ENCODE measurements at places on chromosomes 2 and 18. TPM values are rescaled to one million over a fixed set of nuclear protein-coding genes. Genes with fewer than 3 reads are reported as not detected.

DNA sequence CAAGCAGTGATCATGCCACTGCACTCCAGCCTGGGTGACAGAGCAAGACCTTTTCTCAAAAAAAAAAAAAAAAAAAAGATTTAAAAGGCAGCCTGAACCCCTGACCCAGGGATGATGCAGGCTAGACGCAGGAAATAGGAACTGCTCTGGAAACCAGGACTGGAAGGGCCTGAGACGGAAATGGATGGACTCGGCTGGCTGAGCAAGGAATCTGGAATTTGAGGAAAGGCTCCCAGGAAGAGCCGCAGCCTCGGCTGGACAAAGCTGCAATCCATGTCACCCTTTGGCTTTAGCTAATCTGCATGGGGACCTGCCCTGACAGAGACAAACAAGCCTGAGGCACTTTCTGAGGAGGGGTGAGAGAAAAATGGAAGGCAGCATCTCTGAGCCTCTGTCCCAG, 55.0 kb upstream of the DAPL1 start:
- DNase-seq, result peak; percentile 37

DNA sequence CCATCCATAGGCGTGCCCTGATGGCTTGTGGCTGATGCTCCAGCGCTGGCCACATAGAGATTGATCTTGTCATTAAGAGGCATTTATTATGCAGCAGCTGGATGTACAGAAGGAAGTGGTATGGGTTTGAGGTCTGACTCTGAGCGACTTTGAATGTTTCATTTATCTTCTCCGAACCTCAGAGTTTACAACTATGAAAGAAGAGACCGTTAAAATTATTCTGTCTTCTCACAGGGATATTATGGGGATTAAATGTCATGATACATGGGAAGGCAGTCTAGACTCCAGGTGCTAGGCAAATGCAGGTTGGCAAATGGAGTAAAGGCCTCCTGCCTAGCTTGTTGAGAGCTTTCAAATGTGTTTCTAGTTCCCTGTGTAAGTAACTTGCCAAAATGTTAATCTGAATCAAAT, 30.3 kb downstream of the MOGAT1 start:
- DNase-seq, result no peak

DNA sequence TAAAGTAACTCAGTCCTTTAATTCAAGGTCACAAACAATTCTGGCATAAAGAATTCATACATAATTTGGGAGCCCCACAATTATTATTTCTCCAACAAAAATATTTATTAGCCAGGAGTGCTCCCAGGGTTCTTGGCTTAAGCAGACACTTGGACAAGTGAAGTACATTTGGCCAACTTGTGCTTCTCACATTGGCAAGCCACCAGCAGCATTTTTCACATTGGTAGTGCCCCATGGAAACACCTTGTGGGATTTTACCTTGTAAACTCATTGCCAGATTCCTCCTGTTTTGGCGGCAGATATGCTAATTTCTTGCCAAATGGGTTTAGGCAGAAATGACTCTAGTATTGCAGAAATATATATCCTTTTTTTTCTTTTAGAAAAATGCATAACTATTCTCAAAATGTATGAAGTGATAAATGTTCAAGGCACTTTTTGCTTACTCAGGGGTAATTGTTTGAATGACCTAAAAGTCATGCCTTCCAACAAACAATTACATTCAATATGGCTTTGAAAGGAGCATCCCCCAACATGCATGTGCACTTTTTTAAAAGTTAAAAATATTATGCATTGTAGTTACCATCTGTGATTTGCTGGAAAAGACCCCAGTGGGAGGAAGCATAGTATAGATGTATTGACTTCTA, 113.5 kb downstream of the CSRNP3 start:
- no peak for DNase-seq

DNA sequence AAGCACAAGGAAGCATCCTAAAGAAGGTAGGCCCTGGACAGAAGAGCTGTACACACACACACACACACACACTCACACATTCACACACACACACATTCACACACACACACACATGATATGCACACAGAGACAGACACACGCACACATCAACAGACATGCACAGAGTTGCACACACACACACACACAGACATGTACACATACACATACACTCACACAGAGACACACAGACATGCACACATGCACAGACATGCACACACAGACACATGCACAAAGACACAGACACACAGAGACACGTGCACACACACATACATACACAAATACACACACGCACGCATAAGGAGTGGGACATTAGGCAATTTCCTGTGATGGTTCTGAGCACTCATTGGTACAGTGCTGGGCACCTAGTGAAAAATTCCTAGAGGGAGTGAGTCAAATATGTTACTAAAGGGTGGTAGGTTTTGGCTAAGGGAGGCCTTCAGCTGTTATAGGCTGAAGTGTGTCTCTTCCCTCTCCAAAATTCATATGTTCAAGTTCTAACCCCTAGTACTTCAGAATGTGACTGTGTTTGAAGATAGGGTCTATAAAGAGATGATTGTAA, 26.4 kb downstream of the THNSL2 start:
- DNase-seq, result no peak

DNA sequence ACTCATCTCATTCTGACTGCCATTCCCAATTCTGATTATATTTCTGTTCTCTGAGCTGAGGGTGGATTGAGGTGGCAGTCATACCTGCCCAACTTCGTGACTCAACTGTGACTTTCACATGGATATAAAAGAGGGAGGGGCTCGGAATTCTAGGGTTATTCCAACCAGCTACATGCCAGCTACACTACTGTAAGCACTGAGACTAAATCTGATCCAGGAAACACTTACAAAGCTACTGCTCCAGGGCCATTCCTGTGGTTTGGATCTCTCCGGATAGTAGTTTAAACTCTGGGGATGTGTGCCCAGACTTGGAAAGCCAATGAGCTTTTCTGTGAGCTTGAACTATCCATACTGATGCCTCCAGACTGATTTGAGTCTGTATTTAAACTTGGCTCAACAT, 7.9 kb downstream of the MAP2 start:
- peak; percentile 9 for DNase-seq

Gene GAL3ST2
- total RNA-seq, result not detected
